ENCODE measurements at places on chromosomes 7 and 10. TPM values are rescaled to one million over a fixed set of nuclear protein-coding genes. Genes with fewer than 3 reads are reported as not detected.

Gene MXI1
- total RNA-seq, result 36.0 TPM

Gene CHAT
- total RNA-seq, result not detected

Gene PSD
- total RNA-seq, result 6.3 TPM

Gene GSTO2
- 2.0 TPM for total RNA-seq

Gene NPFFR1
- total RNA-seq, result not detected

Gene UPK3B
- total RNA-seq, result 0.46 TPM

Gene RGR
- not detected for total RNA-seq

Gene LLCFC1
- total RNA-seq, result not detected

Gene RBP3
- under 0.01 TPM for total RNA-seq

Gene PRSS37
- total RNA-seq, result not detected

Gene LRRD1
- 0.14 TPM for total RNA-seq

Gene CAMK1D
- total RNA-seq, result 6.3 TPM

Gene LIPN
- not detected for total RNA-seq

Gene UTF1
- total RNA-seq, result not detected

Gene CWF19L1
- 21.4 TPM for total RNA-seq

Gene ZNF398
- total RNA-seq, result 5.5 TPM

Gene THNSL1
- 2.3 TPM for total RNA-seq

Gene DKK1
- 165 TPM for total RNA-seq

Gene MOGAT3
- total RNA-seq, result not detected

Gene CDK14
- total RNA-seq, result 33.9 TPM

Gene FAM241B
- not detected for total RNA-seq

Gene ZSCAN21
- 6.5 TPM for total RNA-seq

Gene POU6F2
- total RNA-seq, result not detected

Gene AFAP1L2
- 0.14 TPM for total RNA-seq

Gene RARRES2
- total RNA-seq, result 46.9 TPM

Gene MTERF1
- 5.8 TPM for total RNA-seq

Gene HUS1
- total RNA-seq, result 10.7 TPM

Gene SPDYE11
- total RNA-seq, result not detected

Gene SMARCD3
- total RNA-seq, result 53.7 TPM

Gene FASTK
- 76.1 TPM for total RNA-seq

Gene PPP3CB
- 22.1 TPM for total RNA-seq

Gene AP1S1
- 167 TPM for total RNA-seq

Gene CPN1
- not detected for total RNA-seq

Gene PAPOLB
- total RNA-seq, result 0.14 TPM

Gene ELOVL3
- total RNA-seq, result 0.85 TPM

Gene IDE
- 25.5 TPM for total RNA-seq
